ENCODE measurements at places on chromosomes 16 and 17. TPM values are rescaled to one million over a fixed set of nuclear protein-coding genes. Genes with fewer than 3 reads are reported as not detected.

Gene RANBP10
- 19.2 TPM for polyA plus RNA-seq

DNA sequence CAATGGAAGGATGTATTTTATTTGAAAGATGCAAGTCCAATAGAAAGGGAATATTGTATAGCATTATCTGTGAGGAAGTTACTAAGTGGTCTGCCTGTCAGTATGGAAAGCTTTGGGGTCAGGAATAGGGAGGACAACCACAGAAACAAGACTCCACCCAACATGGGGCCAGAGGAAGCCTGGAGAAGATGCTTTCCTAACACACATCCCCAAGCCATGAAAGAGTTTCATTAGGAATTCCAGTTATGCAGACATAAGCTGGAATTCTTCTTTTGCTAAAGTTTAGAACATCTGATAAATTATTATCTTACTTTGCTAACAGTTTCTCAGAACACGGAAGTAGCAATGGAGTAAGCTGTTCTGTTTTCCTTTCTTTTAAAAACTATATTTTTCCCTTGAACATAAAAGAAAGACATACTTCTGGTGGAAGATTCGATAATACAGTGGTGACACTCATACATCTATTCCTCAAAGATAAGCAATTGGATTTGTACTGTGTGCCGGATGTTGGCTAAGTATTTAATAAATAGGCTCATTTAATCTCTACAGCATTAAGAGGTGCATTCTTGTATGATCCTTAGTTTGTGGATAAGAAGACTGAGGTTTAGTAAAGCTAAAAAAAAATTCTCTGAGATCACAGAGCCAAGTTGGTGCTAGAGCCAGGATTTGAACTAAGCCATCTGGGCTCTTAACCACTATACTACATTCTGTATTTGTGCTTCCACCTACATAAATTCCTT, 51.0 kb upstream of the GAS7 start:
- no peak for DNase-seq

DNA sequence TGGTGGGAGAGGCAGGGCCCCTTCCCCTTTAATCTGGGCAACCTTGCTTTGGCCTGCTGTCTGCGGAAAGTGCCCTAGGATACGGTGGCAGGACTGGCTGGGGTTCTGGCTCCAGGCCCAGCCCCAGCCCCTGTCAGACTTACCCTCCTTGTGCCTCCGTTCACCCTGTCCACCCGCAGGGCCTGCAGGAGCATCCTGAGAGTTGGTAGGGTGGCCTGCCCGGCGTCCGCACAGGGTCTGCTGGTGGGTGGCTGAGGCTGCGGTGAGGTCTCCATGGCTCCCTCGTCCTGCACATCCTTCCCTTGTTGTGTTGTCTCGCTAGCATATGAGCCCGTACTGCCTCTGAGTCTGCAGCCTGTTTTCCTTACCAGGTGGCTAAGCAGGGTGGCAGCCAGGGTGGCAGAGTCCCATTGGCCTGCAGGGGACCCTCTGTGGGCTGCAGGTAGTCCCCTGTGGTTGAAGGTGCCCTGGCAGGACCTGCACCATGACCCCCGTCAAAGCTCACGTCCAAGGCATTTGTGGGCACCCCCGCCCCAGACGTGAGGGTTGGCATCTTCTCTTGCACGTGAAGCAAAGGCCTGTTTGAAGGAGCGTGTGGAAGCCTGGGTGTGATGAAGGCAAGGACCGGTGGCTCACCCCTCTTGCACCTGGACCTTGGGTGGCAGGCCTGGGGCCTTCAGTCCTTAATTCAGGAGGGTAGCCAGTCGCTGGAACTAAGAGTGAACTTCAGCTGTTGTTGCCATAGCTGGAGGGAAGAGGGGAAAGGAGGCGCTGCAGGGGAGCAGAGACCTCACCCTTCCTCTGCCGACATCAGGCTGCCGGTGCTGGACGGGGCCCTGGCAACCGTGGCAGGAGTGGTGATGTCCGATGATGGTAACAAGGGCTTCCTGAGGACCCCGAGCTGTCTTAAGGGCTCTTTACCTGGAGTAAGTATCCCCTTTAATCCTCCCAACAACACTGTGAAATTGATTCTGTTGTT, 293.7 kb downstream of the SEC14L1 start:
- no peak for DNase-seq

DNA sequence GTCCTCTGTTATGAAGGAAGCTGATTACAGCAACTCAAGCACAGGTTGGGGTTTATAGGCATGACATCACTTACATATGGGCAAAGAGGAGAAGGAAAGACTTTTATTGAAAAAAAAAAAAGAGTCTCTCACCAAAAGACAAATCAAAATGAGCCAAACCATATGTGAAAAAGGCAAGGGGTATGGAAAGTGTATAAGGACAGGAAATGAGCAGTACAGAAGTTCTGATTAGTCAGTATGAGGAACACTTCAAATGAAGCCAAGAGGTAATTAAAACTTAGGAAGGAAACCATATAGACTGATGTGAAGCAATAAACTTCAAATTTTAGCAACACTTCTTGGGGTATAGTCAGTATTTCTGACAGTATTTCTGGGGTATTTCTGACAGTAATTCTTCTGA, 1372.6 kb downstream of the CDH11 start:
- DNase-seq = peak; percentile 6

DNA sequence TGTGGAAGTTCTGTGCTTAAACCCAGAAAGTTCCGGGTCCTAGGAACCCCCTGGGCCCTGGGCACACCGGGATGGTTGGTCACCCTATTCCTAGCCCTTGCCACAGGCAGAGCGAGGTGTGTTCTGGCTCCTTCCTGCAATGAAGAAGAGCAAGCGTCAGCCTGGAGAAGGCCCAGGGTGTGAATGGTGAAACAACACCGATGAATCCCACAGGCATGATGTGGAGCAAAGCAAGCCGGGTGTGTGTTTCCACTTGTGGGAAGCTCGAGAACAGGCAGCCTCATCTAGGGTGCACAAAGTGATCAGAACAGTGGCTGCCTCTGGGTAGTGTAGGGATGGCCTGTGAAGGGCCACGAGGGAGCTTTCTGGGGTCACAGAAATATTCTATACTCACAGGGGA, 13.8 kb downstream of the KCNG4 start:
- DNase-seq = no peak

DNA sequence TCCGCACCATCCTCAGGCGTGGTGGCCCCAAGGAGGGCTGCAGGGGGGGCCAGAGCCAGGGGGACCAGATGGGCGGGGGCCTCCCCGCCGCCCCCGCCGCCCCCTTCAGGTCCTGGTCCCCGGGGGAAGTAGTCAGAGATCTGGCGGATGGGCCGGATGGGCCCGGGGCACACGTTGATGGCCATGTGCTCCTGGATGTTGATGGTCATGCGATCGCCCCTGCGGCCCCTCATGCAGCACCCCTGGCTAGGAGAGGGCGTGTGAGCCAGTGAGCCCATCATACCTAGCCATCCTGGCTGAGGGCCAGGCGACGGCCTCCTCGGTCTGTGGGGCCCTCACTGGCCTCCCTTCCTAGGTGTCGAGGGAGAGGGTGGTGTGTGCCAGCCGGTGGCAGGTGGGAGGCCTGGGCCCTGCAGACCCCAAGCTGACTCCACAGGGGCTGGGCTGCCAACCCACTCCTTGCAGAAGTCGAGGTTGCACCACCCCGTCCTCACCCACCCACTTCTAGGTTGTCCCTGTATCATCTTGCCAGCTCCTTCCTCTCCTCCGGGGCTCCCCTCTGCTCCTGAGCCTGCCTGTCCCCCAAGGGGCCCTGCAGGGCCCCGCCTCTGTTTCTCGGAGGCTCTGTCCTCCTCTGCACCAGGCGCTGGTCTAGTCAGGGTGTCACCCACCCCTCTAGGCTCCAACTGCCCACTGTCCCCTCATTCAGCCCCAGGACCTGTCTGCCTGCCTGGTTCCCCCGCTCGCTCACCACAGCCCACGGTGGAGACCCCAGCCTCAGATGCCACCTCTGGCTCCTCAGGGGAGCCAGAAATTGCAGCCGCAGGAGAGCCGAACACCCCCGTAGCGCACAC, 610 bp downstream of the DOC2A start:
- DNase-seq = no peak

Gene TNK1
- 4.8 TPM for polyA plus RNA-seq

DNA sequence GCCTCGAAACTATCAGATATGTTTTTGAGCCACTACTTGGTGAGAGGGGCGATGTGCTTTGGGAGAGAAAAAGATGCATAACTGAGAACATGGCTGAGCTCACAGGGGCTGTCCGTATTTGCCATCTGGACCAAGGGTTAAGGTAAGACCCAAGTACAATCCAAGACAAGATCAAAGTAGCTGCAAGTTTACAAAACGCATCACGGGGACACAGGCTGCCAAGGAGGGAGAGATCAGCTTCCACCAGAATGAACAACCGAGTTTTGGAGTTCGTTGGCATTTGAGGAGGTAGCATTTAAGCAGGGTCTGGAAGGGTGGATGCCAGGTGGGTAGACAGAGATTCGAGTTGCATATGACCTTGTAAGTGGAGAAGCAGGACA, 2.2 kb downstream of the PITPNC1 start:
- no peak for DNase-seq

DNA sequence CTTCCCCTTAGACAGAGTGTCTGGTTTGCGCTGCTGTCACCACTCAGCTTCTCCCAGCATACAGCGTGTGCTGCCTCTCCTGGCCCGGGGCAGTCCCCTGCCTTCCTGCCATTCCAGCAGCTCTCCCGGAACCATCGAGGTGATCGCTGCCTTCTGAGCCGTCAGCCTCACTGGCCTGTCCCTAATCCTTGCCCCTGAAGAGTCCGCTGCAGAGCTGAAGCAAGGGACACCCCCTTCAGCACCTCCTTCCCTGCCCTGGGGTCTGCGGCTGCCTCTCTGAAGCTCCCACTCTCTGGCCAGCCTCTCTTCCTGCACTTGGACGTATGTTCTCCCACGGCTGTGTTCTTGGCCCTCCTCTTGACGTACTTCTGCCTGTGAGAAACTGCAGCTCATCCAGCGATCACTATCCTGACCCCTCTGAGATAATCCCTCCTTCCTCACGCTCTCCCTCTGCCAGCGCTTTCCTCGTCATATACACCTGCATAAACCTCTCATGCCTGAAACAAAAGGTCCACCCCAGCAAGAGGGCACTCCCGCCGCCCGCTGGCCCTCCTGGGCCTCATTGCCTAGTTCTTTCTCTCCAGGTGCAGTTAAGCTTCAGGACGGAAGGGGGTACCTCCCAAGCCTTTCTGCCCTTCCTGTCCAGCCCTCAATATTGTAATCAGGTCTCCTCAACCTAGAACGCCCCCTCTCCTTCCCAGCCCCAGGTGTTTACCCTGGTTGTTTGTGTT, 220.6 kb upstream of the CHMP6 start:
- DNase-seq = no peak

DNA sequence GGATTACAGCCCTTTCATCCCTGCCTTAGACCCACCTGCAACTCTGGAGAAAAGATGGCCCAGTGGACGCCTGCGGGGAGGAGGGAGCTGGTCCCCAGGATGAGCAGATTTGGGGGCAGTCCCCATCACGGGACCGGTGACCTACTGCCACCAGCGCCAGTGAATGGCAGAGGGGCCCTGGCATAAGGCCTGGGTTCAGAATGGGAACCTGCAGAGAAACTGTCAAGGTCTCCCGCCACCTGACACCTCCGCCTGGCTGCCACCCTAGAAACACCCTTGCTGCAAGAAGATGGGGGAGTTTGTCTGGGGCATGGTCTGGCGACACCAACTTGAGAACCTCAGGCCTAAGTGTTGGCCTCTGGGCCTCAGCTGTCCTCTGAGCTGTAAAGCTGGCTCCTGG, 335.7 kb downstream of the SEC14L1 start:
- no peak for DNase-seq
